Fibroblast of the aortic adventitia (primary cell): ENCODE measurements at places on chromosomes 12 and 14.

DNA sequence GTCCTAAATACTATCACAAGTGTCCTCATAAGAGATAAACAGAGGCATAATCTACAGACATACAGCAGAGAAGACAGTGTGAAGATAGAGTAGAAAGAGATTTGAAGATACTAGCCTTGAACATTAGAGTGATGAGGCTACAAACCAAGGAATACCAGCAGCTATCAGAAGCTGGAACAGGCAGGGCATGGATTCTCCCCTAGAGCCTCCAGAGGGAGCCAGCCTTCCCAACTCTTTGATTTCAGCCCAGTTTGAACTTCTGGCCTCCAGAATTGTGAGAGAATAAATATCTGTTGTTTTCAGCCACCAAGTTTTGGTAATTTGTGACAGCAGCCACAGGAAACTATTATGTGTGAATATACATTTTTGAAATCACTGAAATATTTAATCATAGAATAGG lies 47.2 kb downstream of the CCDC91 start:
- DNase-seq, result no peak

GRCh38 chr14:72201645-72202044 lies 269.4 kb downstream of the RGS6 start:
- DNase-seq, result no peak

- DNase-seq, result no peak
These were observed 130.3 kb upstream of the STXBP6 start for GRCh38 chr14:25180221-25180620.

- DNase-seq, result no peak
These were observed 759.0 kb downstream of the AACS start for GRCh38 chr12:125824276-125824675.

- no peak for DNase-seq
These were observed 118.0 kb downstream of the NUAK1 start for GRCh38 chr12:106020736-106021135.

GRCh38 chr14:77109656-77110055 lies 11.6 kb downstream of the CIPC start:
- DNase-seq, result no peak

GRCh38 chr12:12083688-12084087 lies 12.9 kb downstream of the BCL2L14 start:
- DNase-seq, result peak; percentile 30

DNA sequence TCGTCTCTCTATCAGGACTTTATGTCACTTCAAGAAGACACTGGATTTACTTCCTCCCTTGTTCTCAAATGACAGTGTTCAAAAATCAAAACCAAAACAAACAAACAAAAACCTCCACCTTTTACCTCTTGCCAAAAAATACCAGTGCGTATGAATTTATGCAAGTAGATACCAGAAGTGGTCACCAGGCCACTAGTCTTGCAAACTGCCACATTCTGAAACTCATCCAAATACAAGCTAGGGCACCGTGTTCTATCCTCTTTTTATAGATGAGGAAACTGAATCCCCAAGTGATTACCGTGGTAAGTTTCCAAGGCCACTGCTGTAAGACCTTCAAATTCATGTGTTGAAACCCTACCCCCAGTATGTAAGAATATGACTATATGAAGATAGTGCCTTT lies 343.9 kb upstream of the KITLG start:
- no peak for DNase-seq

DNA sequence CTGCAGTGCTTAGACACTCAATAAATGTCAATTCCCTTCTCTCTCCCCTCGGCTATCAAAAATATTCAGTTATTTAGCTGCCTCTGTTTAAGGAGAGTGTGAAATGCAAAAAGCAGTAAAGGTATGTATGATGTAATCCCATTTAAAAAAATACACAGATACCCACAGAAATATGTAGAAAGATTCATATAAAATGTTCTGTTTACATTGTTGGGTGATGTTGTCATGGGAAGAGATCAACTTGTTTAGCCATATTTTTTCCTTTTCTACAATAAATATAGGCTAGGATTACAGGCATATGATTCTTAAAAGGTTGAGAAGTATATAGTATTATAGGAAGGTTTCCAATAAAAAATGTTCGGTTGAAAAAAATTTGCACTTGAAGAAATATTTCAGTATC lies 7.8 kb downstream of the PPP2R3C start:
- no peak for DNase-seq
